ENCODE measurements at places on chromosomes 13 and 19.

GRCh38 chr13:107650081-107650701 lies 565.1 kb downstream of the LIG4 start:
- no peak for DNase-seq

GRCh38 chr13:109787135-109787954 lies 962 bp upstream of the IRS2 start:
- DNase-seq, result peak; percentile 61

DNA sequence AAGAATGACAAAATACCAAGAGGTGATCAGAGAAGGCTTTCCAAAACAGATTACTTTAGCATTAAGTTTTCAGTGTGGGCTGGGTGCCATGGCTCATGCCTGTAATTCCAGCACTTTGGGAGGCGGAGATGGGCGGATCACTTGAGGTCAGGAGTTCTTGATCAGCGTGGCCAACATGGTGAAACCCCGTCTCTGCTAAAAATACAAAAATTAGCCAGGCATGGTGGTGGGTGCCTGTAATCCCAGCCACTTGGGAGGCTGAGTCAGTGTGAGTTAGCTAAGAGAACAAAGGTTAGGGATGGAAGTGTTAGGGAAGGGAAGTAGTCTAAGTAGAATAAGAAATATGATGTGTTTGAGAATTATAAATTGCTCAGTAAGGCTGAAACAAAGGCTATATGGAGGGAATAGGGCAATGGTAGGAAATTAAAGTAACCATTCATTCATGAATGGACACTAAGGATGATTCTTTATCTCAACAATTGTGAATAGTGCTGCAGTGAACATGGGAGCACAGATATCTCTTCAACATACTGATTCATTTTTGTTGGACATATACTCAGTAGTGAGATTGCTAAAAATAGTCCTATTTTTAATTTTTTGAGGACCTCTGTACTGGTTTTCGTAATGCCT lies 3.9 kb upstream of the RCBTB2 start:
- DNase-seq, result no peak

DNA sequence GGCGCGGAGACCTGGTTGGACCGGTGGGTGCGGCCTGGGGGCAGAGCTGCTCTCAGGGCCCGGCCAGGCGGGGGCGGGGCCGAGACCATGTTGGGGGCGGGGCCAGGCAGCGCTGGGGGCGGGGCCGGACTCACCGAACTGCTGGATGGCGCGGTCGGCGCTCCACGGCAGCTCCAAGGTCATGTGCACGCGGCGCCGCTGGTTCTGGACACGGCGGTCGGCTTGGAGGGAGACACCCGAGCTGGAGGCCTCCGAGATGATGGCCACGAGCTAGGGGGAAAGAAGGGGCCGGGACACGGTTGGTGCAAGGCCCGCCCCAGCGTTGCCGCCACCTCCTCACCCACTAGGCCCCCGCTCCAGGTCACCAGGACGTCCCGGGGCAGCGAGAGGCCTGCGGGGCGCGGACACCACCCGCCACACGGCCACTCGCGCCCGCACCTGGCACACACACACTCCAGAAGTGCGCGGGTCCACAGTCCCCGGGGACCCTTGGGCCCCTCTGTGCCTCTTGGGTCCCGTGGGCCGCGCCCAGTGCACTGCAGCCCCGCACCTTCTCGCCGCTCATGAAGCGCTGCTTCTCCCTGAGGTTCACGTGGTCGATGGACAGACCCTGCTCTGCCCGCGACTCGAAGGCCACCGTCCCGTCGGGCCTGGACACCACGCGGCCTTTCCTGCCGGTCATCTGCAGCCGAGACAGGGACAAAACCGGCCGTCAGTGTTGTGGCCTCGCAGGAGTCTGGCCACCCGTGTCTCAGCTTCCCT lies 8.7 kb downstream of the GPX4 start:
- DNase-seq, result no peak

GRCh38 chr13:108993346-108993745 lies 363.9 kb downstream of the MYO16 start:
- no peak for DNase-seq

- no peak for DNase-seq
These were observed 10.4 kb upstream of the TRIM13 start for GRCh38 chr13:49986471-49986870.

DNA sequence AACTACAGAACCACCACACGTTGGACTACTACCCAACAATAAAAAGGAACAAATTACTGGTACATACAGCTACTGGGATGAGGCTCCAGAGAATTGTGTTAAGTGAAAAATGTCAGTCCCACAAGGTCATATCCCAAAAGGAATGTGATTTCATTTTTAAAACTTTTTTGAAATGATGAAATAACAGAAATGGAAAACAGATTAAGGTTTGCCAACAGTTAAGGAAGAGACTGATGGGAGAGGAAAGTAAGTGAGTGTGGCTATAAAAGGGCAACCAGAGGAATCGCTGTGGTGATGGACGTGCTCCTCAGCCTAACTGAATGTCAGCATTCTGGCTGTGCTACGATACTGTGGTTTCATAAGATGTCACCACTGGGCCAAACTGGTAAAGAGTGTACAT lies 512.8 kb downstream of the UQCRFS1 start:
- DNase-seq, result no peak

DNA sequence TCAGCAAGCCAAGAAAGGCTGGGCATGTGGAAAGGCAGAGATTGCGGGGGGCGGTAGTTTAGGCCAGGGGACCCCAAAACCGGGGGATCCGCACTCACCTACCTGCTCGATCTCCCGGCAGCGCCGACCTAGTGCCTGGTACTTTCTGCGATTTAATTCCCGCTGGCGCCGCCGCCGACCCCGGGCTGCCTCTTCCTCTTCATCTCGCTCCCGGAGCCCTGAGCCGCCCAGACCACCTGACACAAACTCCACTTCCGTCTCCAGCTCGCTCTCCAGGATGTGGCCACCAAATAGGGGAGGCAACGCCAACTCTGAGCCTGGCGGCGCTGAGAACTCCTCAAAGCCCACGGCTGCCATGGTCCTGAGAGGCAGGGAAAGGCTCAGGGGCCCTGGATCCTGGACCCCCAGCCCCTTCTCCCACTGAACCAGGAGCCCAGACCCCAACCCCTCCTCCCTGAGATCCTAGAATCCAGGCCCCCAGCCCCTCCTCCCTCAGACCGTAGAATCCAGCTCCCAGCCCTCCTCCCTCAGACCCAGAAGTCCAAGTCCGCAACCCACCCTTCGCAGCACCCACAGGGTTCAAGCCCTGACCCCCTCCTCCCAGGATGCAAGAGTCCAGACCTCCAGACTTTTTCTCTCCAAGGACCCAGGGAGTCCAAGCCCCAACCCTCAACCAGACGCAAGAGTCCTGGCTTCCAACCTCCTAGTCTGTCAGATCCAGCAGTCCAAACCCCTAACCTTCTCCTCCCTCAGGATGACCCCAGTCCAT lies 933 bp downstream of the TFPT start:
- no peak for DNase-seq

DNA sequence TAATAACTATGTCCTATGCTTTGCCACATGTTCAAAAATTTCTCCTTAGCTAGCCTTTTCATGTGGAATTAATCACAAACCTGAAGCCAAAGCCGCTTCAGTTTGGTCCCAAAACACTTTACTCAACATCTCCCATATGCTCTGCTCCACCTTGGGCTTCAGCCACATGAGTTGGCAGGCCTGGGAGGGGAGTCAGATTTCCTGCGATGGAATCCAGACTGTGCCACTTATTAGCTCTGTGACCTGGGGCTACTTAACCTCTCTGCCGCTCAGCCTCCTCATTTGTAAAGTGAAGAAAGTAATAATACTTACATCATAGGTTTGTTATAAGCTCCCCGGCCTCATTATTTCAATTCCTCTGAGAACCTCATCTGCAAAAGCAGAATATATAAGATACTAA lies 272.0 kb downstream of the LMO7 start:
- no peak for DNase-seq

GRCh38 chr19:51135004-51135403 lies 7.1 kb upstream of the SIGLEC7 start:
- no peak for DNase-seq

GRCh38 chr19:13460045-13460444 lies 46.2 kb downstream of the CACNA1A start:
- no peak for DNase-seq

DNA sequence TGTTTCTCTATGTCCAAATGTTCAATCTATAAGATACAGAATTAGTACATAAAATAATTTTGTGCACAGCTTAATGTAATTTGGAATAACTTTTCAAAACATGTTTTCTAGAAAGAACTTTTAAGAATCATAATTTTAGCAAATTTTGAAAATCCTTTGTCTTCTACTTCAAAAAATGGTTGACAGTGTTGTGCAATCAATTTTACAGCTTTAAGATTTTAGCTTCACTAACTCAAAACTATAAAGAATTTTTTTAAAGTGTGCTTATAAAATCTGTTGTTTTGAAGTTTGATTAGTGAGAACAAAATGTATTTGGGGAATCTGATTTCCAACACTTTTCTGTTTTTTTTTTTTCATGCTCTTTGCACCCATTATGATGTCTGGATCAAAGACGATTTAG lies 12.7 kb upstream of the SPACA6 start:
- DNase-seq, result no peak

- DNase-seq, result no peak
These were observed 115.4 kb downstream of the ABCC4 start for GRCh38 chr13:95185851-95186250.

DNA sequence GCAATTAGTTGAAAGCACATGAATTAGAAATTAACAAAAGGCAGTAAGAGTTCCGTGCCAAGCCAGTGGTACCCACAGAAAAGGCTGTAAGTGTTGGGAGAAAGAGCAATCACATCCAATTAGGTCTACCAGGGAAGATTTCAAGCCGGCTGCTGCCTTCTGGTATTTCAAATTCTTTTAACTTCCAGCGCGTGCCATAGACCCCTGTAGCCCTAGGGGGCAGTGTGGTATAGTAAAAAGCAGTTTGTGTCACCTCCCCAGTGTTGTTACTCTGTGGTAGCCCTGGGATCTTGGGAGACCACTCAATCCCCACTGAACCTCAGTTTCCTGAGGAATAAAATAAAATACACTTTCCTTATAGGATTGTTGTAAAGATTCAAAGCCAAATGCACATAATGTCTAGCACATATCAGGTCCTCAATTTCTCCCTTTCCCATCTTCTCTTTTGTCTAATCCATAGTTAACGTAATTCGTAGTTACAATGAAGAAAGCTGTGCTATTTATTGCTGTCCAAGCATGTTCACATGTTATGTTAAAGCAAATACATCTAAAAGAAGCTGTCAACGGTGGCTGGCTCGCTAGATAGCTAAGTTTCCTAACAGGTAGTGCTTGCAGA lies 230.2 kb downstream of the TDRD3 start:
- DNase-seq, result no peak

- DNase-seq, result no peak
These were observed 8.3 kb upstream of the KCNN4 start for GRCh38 chr19:43789029-43789428.

GRCh38 chr13:33845572-33846302 lies 27.8 kb downstream of the RFC3 start:
- DNase-seq, result no peak

GRCh38 chr19:10419646-10420443 lies 493 bp upstream of the PDE4A start:
- DNase-seq, result no peak
